NCI-H1417 (cell line): ENCODE measurements at places on chromosomes 5 and 9.
A peak's percentile ranks its signal among the peaks of the same experiment; 100 is the strongest.

DNA sequence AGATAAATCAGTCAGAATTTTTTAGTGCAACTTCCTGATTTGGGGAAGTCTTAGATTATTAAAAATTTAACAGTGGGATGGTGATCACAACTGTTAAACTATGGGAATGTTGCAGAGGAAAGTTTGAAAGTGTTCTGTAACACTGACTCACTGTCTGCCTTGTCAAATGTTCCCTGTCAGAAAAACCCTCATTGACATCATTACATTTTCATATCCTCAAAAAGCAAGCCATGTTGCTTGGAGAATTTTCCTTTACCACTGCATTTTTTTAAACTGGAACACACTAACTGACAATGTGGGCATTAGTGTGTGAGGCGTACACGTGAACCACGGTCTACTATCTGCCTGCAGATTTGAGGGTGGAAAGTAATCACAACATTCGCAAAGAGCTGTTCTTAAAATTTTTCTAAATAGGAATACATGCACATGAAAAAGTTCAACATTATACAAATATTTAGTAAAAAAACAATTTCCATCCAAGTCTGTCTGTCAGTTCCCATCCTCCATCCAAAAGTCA is 28.6 kb upstream of the IL7R start:
- DNase-seq, result no peak

DNA sequence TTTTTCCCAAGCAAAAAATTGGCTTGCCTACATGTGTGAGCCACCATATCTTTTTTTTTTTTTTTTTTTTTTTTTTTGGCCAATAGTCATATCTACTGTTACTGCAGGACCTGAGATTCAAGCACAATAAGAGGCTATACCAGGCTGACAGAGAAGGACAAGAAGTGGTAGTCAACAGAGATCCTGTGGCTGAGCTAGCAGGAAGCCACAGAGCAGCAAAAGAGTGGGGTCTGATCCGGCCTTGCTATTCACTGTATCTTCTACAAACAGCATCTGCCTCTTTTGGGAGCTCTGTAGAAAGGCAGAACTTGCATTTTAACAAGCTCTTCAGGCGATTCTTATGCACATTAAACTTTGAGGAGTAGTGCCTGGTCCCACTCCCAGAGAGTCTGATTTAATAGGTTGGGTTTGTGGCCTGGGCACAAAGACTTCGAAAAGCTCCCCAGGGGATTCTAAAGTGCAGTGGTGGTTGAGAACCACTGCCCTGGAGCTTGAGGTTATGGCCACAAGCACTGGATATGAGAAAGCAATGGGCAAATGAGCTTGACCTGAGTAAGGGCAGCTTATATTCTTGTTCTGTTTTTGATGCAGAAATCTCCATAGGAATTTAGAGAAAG is 162.8 kb downstream of the PIK3R1 start:
- DNase-seq, result no peak

DNA sequence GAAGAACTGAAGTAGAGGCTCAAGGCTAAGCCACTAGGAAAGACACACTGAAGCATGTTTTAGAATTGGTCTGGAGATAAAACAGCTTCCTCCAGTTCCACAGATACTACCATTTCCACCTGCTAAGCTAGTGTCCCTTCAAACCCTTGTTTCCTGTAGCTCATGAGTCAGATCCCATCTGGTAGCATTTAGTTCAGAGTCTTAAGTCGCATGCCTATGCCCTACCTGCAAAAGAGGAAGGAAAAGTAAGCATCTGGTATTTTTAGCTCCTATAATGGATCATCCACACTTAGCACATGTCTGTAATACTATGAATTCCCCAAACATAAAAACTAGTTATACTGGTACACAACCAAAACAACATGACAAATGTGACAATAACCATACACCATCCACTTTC is 92.1 kb downstream of the CDKN2A start:
- DNase-seq, result no peak

- peak; percentile 3 for DNase-seq
Observed at GRCh38 chr5:148820461-148821395, 5.7 kb upstream of the ADRB2 start.

- no peak for DNase-seq
Observed at GRCh38 chr9:94654165-94654894, 15.0 kb upstream of the FBP1 start.

DNA sequence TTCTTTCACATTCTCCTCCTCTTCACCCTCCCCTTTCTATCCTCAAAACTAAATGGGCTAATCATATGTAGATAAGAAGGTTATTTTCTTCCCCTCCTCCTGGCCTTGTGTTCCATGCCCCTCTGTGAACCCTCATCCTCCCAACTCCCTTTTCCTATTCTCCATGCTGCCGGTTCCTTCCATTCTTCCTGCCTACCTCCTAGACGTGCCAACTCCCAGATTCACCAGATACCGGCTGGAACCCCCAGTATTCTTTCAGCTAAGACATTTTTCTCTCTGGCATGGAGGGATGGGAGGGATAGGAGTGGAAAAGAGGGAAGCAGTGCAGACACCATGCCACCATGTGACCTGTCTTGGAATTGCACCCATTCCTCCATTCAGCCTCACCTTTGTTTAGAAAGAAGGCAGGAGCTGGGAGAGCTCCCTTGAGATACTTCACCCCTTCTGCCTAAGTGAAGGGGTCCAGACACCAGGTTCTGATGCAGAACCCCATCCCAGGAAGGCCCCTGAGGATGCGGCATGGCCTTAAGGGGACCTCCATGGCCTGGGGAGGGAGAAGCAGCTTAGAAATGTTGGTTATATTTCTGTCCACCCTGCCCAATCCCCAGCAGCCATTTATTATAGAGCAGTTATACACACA is 4.8 kb downstream of the DNAJB5 start:
- DNase-seq, result peak; percentile 3

DNA sequence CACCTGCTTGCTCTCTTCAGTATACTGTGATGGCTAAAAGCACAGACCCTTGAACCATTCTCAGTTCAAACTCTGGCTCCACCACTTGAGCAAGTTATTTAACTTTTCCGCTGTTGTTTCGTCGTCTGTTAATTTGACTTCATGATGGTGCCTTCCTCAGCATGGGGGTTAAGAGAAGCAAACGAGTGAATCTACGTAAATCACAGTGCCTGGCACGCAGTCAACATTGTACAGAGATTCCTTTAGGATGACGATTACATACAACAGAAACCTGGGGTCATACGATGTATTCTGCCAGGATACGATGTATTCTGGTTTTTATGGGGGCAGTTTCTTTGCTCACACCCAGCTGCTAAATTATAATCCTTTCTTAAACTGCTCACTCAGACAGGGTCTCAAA is 515.6 kb downstream of the CCDC171 start:
- DNase-seq, result no peak
